ENCODE measurements at places on chromosomes 4 and X.

DNA sequence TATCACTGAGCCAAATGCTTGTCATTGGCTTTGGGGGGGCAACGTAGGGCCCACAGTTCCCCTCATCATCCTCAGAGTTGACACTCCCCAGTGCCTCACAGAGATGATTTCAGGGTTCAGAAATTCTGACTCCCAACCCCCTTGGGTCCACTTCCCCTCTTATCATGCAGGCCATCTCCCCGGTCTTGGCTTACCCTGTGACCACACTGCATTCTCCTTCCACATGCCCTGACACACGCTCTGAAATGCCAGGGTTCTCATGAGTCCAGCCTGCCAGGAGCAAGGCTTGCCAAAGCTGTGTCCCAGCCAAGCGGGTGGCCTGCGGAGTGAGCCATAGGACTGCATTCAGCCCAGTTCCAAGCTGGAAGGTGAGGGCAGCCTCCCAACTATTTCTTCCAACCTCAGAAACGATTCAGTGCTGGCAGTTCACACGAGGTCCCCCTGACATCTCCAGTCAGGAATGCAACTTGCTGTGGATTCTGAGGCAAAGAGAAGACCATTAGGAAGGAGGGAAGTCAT is 101.2 kb downstream of the SMIM20 start:
- DNase-seq = no peak

DNA sequence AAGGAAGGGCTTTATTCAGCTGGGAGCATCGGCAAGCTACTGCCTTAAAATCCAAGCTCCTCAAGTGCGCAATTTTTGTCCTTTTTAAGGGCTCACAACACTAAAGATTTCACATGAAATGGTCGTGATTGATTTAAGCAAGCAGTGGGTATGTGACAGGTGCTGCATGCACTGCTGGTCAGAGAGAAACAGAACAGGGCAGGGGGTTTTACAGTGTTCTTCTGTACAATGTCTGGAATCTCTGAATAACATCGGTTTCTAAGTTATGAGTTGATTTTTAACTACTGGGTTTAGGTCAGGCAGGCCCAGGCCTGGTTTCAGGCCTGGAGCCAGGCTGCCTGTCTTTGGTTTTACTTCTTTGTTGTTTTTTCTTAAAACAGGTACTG is 6.0 kb downstream of the UGT2B17 start:
- DNase-seq = no peak

- no peak for DNase-seq
These were observed 19.8 kb downstream of the GBA3 start for GRCh38 chr4:22712529-22712928.

GRCh38 chr4:40238008-40238699 is 41.3 kb downstream of the RHOH start:
- DNase-seq = no peak

- peak; percentile 85 for DNase-seq
These were observed 29.6 kb downstream of the PDGFC start for GRCh38 chr4:156941940-156942548.

- DNase-seq = no peak
These were observed 581.9 kb downstream of the GRID2 start for GRCh38 chr4:92885632-92886031.

DNA sequence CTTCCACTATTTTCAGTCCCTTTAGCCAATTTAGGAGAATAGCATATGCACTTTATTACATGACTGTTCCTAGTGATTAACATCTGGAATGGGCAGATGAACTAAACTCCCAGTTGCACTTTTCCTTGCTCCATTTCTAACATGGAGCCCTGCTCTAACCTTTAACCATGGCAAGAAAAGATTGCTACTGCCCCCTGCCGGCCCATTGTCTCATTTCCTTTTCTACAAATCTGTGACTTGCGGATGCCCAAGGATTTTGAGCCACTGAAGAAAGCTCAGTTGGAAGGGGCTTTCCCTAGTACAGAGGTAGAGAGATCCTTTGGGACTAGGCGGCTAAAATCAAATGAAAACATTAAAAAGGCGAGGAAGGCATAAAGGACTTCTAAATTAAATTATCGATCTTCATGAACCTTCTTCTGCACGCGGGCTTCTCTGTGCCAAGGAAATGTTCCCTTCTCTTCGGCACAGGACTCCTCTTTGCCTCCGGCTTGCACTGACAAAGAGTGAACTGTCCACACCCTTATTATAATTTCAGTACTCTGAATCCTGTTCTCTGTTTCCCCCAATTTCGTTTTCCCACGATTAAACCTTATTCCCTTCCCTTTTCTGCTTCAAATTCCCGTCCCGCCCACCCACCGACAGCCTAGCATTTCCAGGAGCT is 577 bp upstream of the GLRA2 start:
- DNase-seq = no peak

- DNase-seq = no peak
These were observed 276.3 kb upstream of the DKK2 start for GRCh38 chr4:107312366-107312765.

All from NCI-H2029 (cell line).